Pericardium fibroblast (primary cell): ENCODE measurements at places on chromosomes 11 and 22. TPM values are rescaled to one million over a fixed set of nuclear protein-coding genes. Genes with fewer than 3 reads are reported as not detected.

Gene P2RY2
- total RNA-seq, result not detected in 2 replicates

Gene CLP1
- 4.1 and 11.6 TPM in 2 replicates for total RNA-seq

Gene MUC6
- not detected in 2 replicates for total RNA-seq

Gene SMIM35
- not detected in 2 replicates for total RNA-seq

Gene TEAD1
- total RNA-seq, result 61.5 and 101 TPM in 2 replicates

Gene SLC22A9
- total RNA-seq, result not detected in 2 replicates

Gene MRGPRF
- total RNA-seq, result 24.3 and 39.7 TPM in 2 replicates

Gene ROBO3
- total RNA-seq, result 16.0 and 36.2 TPM in 2 replicates

Gene TMEM132A
- 19.8 and 22.2 TPM in 2 replicates for total RNA-seq

Gene CEP164
- total RNA-seq, result 14.1 and 23.3 TPM in 2 replicates
